ENCODE measurements at places on chromosomes 5 and 9. TPM values are rescaled to one million over a fixed set of nuclear protein-coding genes. Genes with fewer than 3 reads are reported as not detected.

GRCh38 chr5:157548513-157549282, 26.9 kb downstream of the ADAM19 start:
- no peak for DNase-seq

DNA sequence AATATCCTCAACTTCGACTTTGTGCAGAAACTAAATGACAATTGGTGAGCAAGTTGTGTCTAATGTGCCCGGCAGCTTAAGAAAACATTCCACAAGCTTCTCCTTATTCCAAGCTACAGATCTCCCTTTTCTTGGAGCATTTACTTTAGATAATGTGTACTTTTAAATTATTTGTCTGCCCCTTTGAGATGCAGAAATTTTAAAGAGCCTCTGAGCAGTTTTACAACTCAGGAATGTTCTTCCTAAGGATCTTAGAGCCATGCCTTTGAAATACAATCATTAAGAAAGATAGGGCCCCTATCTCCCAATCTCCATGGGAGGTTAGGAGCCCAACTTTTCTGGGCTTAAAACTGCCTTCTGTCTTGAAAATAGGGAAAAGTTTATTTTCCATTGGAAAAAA, 723.7 kb upstream of the COX7C start:
- DNase-seq: no peak

- peak; percentile 24 for DNase-seq
These were observed 147.5 kb upstream of the RUSC2 start for GRCh38 chr9:35342221-35342958.

DNA sequence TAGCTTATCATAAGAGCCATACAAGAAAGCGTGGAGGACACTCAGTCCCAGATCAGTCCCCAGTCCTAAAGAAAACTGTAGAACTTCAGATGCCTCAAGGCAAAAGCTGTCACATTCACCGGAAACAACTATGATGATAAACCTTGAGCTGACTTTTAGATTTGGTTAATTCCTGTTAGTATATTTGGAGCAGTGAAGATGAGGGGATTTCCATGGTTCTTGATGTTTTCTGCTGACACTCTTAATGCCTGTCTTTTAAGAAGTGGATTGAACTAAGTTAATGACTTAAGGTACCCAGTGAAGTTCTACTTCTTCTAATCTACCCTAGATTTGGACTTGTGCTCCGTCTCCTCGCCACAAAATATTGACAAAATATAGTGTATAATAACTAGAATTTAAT, 355.0 kb downstream of the EBF1 start:
- DNase-seq: no peak

- DNase-seq: no peak
These were observed 105.1 kb upstream of the CTSL start for GRCh38 chr9:87620731-87621322.

- no peak for DNase-seq
These were observed 116.8 kb upstream of the COX7C start for GRCh38 chr5:86500947-86501346.

DNA sequence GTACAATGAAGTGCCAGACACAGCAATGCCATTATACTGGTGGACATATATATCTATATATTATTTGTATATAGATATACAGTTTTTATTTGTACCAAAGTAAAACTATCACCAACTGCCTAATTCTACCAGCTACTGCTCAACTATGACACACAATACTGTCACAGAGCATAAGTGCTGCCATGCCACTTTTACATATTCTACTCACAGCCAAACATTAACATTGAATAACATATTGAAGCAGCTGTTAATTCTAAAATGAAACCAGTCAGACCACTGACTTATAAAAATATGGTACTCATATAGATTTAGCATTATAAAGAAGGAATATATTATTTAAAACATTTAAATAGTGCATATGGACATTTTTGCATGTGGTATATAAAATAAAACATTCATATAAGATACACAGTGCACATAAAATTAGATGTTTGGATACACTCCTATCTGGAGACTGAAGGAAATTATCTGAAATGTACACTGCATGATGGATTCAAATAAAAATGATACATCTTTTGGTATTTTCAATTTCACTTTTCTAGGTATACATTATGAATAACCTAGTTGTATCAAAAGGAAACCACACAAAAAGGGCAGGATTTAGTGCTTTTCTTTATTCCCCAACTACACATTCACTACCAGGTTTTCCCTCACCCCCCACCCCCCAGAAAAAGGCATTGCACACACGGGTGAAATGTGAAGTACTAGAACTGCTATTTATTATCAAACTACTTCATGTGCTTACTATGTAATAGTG, 48.9 kb downstream of the PKD2L2 start:
- no peak for DNase-seq

GRCh38 chr9:36121971-36122370, 14.6 kb upstream of the GLIPR2 start:
- no peak for DNase-seq

- DNase-seq: no peak
These were observed 121.5 kb downstream of the RMI1 start for GRCh38 chr9:84101964-84102632.

DNA sequence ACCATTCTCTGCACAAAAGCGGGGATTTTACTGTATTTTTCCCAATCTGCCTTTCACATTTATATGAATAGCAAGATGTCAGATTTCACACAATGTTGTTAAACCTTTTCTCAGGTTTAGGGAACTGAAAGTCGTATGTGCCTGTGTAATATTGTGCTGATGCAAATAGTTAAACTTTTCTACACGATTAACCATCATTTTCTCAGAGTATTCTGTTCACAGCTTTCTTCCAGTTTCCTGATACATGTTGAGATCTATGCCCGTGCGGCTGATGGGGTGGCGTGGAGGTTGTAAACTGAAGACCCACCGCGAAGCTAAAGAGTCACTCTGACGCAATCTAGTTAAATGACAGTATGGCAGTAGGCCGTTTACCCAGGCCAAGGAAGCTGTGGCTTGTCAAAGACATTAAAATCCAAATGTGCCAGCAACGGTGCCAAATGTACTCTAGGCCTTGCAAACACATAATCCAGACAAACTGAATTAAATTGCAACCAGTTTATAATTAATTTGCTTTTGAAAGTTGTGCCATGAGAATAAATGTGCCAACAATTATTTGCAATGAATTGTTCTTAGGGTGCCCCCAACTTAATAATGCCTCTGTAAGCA, 145.7 kb downstream of the EBF1 start:
- DNase-seq: no peak

DNA sequence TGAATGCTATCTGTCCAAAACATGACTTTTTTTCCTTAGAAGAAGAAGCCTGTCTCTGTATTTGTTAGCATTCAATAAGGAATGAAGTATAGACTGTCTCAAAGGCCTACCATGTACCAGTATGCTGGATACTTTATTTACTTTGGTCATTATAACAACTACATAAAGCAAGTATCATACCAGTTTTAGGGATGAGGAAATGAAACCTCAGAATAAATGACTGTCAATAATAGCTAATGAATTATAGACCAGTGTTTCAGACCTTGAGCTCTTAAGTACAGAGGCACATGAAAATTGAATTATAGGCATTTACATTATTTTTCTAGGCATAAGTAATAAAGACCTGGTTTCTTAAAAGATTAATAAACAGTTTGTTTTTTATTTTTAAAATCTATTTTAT, 166.4 kb upstream of the TLX3 start:
- no peak for DNase-seq

DNA sequence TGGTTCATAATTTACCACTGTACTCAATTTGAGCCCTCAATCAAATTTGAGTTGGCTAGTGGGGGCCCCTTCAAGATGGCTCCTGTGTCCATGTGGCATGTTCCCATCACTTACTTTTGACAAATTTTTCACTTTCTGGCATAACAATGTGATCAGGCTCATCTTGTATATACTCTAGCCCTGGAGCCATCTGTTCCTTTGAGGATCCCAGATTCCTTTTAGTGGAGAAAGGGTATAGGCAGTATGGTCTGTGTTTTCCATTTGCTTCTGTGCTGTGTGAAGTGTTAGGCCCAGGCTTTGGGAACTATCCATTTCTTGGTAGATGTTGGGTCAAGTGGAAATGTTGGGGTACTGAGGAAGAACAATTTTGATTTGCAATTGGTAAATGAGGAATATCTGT, 45.7 kb downstream of the SH3GL2 start:
- no peak for DNase-seq

DNA sequence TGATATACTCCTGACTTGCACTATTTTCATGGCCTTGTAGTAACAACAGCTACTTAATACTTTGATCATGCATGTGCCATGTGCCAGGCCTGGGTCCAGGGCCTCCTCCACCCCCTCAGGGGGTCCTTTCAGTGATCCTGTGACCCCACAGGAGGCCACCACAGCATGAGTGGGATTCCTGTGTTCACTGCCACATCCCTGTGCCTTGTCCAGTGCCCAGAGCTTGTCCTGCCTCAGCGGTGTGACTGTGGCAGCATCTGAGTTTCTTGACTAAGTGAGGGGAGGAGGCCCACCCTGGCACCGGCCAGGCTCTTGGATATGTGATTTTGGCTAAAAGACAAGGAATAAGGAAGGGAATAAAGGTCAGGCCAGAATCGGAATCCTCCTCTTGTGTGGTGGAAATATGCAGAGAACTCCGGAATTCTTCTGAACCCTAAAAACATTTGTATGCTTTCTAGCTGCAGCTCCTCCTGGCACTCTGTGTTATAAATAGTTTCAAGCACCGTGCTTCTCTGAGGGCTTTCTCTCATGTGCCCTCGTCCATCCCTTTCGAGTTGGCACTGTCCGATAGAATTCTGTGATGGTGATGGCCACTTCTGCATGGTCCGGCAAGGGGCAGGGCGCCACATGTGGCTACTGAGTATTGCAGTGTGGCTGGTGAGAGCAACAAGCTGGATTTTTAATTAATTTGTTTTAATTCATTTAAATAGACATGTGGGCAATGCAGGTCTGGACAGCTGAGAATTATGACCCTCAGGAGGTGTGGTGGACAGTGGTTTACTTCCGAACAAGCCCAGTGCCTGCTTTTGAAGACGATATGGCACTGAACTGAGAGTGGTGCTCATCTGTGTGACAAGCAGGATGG, 31.8 kb downstream of the TENT4A start:
- no peak for DNase-seq

DNA sequence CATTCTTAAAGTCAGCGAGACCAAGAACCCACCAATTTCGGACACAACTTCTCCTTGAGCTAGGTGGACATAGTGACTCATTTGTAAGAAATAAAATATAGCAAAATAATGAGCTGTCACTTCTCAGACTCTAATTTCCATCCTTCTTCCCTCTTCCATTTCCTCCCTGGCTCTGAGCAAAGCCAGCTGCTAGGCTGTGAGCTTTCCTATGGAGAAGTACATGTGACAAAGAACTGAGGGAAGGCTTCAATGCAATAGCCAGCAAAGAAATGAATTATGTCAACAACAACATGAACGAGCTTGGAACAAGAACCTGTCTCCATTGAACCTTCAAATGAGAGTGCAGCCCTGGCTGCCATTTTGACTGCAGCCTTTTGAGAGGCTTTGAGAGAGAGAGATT, 25.9 kb upstream of the SELENOP start:
- DNase-seq: no peak

DNA sequence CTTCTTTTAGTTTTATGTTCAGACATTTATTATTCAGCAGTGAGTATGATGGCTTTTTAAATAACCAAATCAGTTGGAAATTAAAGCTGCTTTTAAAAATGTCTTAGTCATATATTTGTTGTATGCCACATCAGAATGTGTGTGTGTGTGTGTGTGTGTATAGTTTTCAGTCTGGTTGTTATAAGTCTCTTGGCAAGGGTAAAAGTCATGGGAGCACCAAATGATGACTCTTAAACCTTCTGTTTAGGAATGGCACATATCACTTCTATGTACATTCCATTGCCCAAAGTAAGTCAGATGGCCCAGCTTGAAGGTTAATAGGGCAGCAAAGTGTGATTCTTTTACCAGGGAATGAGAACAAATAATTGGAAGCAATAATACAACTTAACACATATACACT, 135.9 kb downstream of the RNF180 start:
- DNase-seq: no peak

PCDHGB4 gene
- total RNA-seq: 10.1 TPM

CXXC5 gene
- 39.1 TPM for total RNA-seq

SLC45A2 gene
- under 0.01 TPM for total RNA-seq

SARDH gene
- 0.22 TPM for total RNA-seq

MARCOL gene
- total RNA-seq: not detected

SLC24A2 gene
- not detected for total RNA-seq

NRARP gene
- 18.7 TPM for total RNA-seq
